Activated CD8-positive, alpha-beta memory T cell treated with anti-CD3 and anti-CD28 coated beads for 4 hours (primary cell): ENCODE measurements at places on chromosomes 7 and 10.

GRCh38 chr10:22459496-22459895 lies 114.2 kb downstream of the SPAG6 start:
- DNase-seq, result no peak

GRCh38 chr7:87213252-87213651 lies 6.3 kb downstream of the TMEM243 start:
- DNase-seq, result no peak

GRCh38 chr7:50812841-50813475 lies 30.3 kb upstream of the GRB10 start:
- no peak for DNase-seq

GRCh38 chr7:104814671-104815400 lies 199.2 kb upstream of the KMT2E start:
- no peak for DNase-seq

DNA sequence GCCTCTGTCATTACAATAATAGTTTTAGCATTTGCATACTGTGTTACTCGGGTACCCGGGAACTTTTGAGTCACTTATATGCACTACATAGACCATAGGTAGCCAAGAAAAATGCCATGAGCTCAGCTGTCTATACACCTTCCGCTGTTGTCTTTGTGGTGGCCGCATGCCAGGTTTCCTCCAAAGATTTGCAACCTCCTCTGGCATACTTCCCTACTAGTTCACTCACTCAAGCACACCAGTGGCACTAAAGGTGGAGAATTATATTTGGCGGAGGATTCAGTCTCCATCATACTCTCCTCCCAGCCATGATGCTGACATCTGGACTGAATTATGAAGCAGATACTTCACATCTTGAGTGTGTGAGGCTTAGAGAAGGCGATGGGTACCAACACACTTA lies 35.6 kb upstream of the GRB10 start:
- DNase-seq, result no peak

DNA sequence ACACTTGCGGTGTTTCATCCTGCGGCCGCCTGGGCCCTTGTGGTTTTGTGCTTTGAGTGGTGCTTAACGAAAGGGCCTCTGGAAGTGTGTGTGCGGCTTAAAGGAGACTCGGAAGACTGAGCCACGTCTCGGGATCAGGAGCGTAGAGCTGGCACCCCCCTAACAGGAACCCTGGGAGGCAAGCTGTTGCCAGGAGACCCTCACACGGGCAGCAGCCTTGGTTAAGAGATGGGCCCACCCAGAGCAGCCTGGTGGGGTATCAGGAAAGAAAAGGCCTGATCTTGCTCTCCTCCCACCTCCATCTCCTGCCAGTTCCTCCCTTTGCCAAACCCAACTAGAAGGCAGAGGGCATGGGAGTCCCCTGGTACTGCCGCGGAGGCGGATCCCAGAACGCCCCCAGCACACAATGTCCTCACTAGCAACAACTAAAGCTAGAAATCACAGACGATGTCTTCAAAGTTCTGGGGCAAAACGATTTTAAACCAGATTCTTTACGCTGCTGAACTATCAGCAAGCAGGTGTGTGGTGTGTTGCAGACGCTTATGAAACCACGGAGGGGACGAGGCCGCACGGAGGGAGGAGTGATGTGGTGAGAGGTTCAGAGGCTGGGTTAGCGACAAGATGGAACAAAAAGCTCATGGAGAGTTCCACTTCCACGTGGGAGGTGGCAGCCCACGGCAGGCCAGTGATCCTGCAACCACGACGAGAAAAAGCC lies 67.0 kb upstream of the INPP5A start:
- DNase-seq, result no peak
